ENCODE measurements at places on chromosomes 1 and 21. TPM values are rescaled to one million over a fixed set of nuclear protein-coding genes. Genes with fewer than 3 reads are reported as not detected.

CA6 gene
- polyA plus RNA-seq, result not detected

APOBEC4 gene
- polyA plus RNA-seq, result not detected

FLG2 gene
- polyA plus RNA-seq, result not detected

THEM5 gene
- polyA plus RNA-seq, result 0.21 TPM

PRKAA2 gene
- polyA plus RNA-seq, result 1.2 TPM

EFNA3 gene
- polyA plus RNA-seq, result 13.1 TPM

OR2T35 gene
- not detected for polyA plus RNA-seq

GSTM5 gene
- polyA plus RNA-seq, result 1.6 TPM

FAM131C gene
- polyA plus RNA-seq, result 7.5 TPM

SRSF10 gene
- polyA plus RNA-seq, result 131 TPM

ZNF695 gene
- 2.0 TPM for polyA plus RNA-seq

KIAA0040 gene
- polyA plus RNA-seq, result 4.5 TPM

TAS1R1 gene
- polyA plus RNA-seq, result not detected

PEAR1 gene
- 6.3 TPM for polyA plus RNA-seq

DNM3 gene
- polyA plus RNA-seq, result not detected

TM2D1 gene
- polyA plus RNA-seq, result 91.3 TPM

GBP7 gene
- 0.06 TPM for polyA plus RNA-seq

COL11A1 gene
- polyA plus RNA-seq, result 148 TPM

TTC34 gene
- polyA plus RNA-seq, result 0.55 TPM

CADM3 gene
- 0.77 TPM for polyA plus RNA-seq

HSD3B1 gene
- 38.3 TPM for polyA plus RNA-seq

CCDC181 gene
- polyA plus RNA-seq, result 0.79 TPM

KIAA1614 gene
- polyA plus RNA-seq, result 2.9 TPM

RAP1GAP gene
- polyA plus RNA-seq, result 18.0 TPM

GPBP1L1 gene
- polyA plus RNA-seq, result 67.9 TPM

AMY1B gene
- polyA plus RNA-seq, result not detected

KRTAP19-8 gene
- polyA plus RNA-seq, result not detected

NPPA gene
- 0.22 TPM for polyA plus RNA-seq

COX20 gene
- polyA plus RNA-seq, result 56.5 TPM

BACH1 gene
- polyA plus RNA-seq, result 19.7 TPM

LMOD1 gene
- polyA plus RNA-seq, result 6.4 TPM

PTGER3 gene
- polyA plus RNA-seq, result 1.0 TPM

ATP6V1G3 gene
- polyA plus RNA-seq, result not detected

TDRD5 gene
- not detected for polyA plus RNA-seq

MATN1 gene
- polyA plus RNA-seq, result 3.4 TPM

ERG gene
- 2.5 TPM for polyA plus RNA-seq

PGLYRP4 gene
- not detected for polyA plus RNA-seq

NBPF4 gene
- not detected for polyA plus RNA-seq

TIE1 gene
- polyA plus RNA-seq, result 0.33 TPM

KRTAP24-1 gene
- polyA plus RNA-seq, result not detected

BEND5 gene
- 6.2 TPM for polyA plus RNA-seq

KLHL20 gene
- 10.0 TPM for polyA plus RNA-seq

CFAP74 gene
- not detected for polyA plus RNA-seq

KCNJ10 gene
- not detected for polyA plus RNA-seq

OR14K1 gene
- polyA plus RNA-seq, result not detected

CFAP141 gene
- not detected for polyA plus RNA-seq

PPFIA4 gene
- 5.2 TPM for polyA plus RNA-seq

VANGL1 gene
- polyA plus RNA-seq, result 9.3 TPM

ASTN1 gene
- polyA plus RNA-seq, result 0.50 TPM

GSTM1 gene
- 44.3 TPM for polyA plus RNA-seq

GUCA2B gene
- 0.71 TPM for polyA plus RNA-seq

KIF21B gene
- polyA plus RNA-seq, result 0.19 TPM

DPT gene
- 8.2 TPM for polyA plus RNA-seq

CDK11A gene
- 41.6 TPM for polyA plus RNA-seq

YY1AP1 gene
- 27.6 TPM for polyA plus RNA-seq

WARS2 gene
- polyA plus RNA-seq, result 6.2 TPM

CD1E gene
- polyA plus RNA-seq, result not detected

NPHP4 gene
- 5.6 TPM for polyA plus RNA-seq

RAVER2 gene
- polyA plus RNA-seq, result 7.9 TPM

Measured in hepatocyte (in vitro differentiated cells).